ENCODE measurements at places on chromosomes 3 and 15. TPM values are rescaled to one million over a fixed set of nuclear protein-coding genes. Genes with fewer than 3 reads are reported as not detected.

Gene KCNMB2
- total RNA-seq, result not detected

Gene TUSC7
- total RNA-seq, result not detected

Gene SLC24A5
- not detected for total RNA-seq

Gene ZNF860
- total RNA-seq, result 1.4 TPM

Gene CCR9
- not detected for total RNA-seq

Gene ACKR2
- total RNA-seq, result not detected

Gene GDPGP1
- 6.0 TPM for total RNA-seq

Gene GBE1
- total RNA-seq, result 28.5 TPM

Gene INAFM2
- 4.8 TPM for total RNA-seq

Gene PTX3
- 0.78 TPM for total RNA-seq

Gene NOX5
- 0.16 TPM for total RNA-seq

Gene TIMP4
- total RNA-seq, result 13.0 TPM

Gene GPR27
- total RNA-seq, result 2.5 TPM

Gene SLC6A11
- 0.03 TPM for total RNA-seq

Gene CLDN18
- total RNA-seq, result not detected

Gene EIF4G1
- total RNA-seq, result 259 TPM

Gene SLC22A14
- total RNA-seq, result not detected

Data from A549 treated with GW870086 at 1 μM for 4 hours (cell line).